ENCODE measurements at places on chromosomes 3 and 15.

DNA sequence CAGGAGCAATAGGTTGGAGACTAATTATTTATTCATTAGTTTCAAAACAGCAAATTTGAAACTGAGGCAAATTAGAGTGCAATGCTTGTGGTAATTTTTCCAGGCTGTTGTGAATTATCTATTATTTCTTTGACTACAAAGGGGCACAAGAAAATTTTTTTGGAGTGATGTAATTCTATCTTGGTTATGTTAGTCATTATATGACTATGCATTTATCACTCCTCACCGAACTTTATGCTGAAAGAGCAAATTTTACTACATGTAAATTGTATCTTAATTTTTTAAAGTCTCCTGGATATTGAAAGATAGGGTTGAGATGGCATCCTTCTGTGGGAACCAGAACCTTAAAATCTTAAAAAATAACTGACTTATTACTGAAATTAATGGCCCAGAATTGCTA, 320.0 kb upstream of the ROBO1 start:
- DNase-seq, result no peak

GRCh38 chr15:34941831-34942230, 27.7 kb downstream of the AQR start:
- no peak for DNase-seq

DNA sequence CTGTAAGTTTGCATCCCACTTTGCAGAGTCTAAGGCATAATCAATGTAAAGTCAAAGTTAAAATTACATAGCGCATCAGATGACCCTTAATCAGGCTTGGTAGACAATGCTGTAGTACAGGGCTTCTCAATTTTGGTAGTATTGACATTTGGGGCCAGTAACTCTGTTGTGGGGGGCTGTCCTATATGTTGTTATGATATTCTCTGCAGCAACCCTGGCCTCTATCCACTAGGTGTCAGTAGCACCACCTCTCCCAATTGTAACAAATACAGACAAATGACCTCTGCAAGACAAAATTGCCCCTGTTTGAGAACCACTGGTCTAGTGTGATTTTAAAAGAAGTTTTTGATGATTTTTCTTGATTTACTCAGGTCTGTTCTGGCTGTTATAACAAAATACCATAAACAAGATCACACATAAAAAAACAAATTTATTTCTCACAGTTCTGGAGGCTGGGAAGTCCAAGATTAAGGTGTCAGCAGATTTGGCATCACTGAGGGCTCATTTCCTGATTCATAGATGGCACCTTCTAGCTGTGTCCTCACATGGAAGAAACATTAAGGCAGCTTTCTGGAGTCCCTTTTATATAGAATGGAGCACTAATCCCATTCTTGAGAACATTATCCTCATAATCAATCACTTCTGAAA, 37.6 kb upstream of the SLC9A9 start:
- DNase-seq, result peak; percentile 6

DNA sequence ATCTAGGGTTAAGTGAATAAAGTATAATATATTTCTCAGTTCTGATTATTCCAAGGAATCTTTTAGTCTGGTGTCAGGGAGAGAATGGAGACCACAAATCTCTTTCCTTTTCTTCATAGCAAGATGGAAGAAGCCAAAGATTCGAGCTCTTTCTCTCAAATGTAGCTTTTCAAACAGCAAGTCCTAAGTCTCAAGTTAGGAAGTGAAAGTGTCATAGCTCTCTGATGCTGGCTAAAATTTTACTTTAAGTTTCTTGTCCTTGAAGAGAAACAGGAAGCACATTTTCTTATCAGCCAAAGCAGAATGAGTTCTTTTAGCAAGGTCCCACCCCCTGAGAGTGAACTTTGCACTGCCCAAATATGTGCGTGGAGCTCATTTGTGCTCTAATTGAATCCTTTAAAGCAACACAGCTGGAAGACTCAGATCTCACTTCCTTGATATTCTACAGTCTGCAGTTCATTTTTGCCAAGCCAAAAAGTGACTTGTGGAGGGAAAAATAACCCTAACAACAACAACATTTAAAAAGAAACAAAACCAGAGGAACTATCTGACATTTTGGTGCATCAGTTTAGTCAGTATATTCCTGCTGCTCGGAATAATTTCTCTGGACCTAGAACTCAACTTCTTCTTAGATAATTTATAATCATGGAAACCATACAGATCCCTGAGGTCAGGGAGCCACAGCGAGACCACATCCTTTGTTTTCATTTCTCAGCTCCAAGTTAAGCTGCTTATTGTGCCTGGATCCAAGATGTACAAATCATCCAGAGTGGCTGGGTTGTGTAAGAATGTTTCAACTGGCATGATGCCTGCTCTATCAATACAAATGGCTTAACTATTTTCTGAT, 238.7 kb upstream of the P2RY1 start:
- no peak for DNase-seq

- no peak for DNase-seq
Measured at GRCh38 chr3:52388933-52389332, 56.0 kb downstream of the SEMA3G start.

DNA sequence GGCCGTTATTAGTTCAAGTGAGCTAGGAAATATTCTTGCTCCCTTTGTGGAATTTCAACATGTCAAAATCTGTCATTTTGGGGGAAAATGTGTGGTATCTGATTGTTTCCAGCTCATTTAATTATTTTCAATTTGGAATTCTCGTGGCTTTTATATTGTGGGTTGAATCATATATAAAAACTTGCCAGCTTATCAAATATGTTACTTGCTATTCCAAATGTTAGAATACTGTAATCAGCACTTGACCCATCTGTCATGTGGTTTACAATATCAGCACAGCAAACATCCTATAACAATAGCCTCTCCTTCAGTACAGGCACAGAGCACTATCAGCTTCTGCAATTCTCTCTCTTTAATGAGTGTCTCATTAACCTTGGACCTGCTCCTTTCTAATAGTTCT, 130.2 kb upstream of the FEZF2 start:
- no peak for DNase-seq

GRCh38 chr3:76400141-76400540, 614.8 kb upstream of the ZNF717 start:
- DNase-seq, result no peak

GRCh38 chr15:90583471-90584252, 53.9 kb downstream of the CRTC3 start:
- DNase-seq, result no peak

- DNase-seq, result no peak
Measured at GRCh38 chr15:66225656-66226274, 27.8 kb downstream of the MEGF11 start.
